ENCODE measurements at places on chromosomes 12 and 14.
A peak's percentile ranks its signal among the peaks of the same experiment; 100 is the strongest.

DNA sequence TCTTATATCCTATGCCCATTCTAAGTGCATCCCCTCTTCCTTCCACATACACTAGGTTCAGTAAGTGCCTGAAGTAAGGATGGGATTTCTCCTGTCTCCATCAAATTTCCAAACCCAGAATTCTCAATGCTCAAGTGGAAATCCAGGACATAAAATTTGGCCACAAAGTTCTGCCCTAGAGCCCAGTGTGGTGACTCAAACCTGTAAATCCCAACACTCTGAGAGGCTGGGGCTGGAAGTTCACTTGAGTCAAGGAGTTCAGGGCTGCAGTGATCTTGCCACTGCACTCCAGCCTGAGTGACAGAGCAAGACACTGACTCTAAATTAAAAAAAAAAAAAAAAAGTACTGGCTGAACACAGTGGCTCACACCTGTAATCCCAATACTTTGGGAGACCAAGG lies 4.5 kb upstream of the ARF3 start:
- no peaks in the 10 kb centered on the region for H3K36me3 ChIP-seq
- DNase-seq: no peak
- no peak overlapping the region for H3K4me3 ChIP-seq

DNA sequence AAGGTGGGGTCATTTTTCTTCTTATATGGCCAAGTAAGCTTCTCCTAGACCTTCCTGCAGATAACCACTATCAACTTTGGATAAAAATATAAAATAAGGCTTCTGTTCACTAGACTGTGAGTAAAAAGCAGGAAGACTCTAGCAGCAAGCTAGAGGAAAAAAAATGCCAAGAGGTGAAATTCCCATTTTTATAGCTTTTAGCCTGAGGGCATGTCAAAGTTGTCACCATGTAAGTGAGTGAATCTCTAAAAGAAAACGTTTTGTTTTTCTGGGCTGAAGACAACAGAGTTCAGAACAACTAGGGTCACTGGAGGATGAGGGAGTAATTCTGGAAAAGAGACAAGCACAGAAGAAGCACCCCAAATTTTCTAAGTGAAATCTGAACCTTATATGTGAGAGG lies 143.9 kb upstream of the DIO3 start:
- H3K27ac ChIP-seq: no peak overlapping the region
- no peak overlapping the region for H3K4me3 ChIP-seq
- no peaks in the 10 kb centered on the region for H3K27me3 ChIP-seq
- H3K4me1 ChIP-seq: no peaks in the 10 kb centered on the region
- DNase-seq: no peak

GRCh38 chr14:101084436-101084826 lies 180.9 kb upstream of the RTL1 start:
- no peaks in the 10 kb centered on the region for H3K27me3 ChIP-seq
- no peaks in the 10 kb centered on the region for H3K4me1 ChIP-seq
- no peak overlapping the region for H3K4me3 ChIP-seq
- peak; percentile 5 for DNase-seq
- H3K27ac ChIP-seq: no peak overlapping the region
- H3K36me3 ChIP-seq: no peaks in the 10 kb centered on the region

GRCh38 chr12:124232654-124232987 lies 62.3 kb upstream of the RFLNA start:
- H3K27me3 ChIP-seq: peaks cover 14% of the 10 kb centered on the region
- no peaks in the 10 kb centered on the region for H3K36me3 ChIP-seq
- no peak overlapping the region for H3K4me3 ChIP-seq

DNA sequence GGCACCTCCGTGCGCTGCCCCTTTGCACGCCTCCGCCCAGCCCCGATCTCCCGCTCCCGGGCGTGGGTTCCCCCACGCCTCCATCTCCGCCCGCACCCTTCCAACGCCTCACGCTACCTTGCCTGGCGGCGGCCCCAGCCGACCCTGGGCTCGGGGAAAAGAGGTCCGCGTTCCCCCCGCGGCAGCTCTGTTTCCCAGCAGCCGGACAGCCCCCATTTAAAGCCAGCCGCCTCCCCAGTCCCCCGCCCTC lies at the start of gene PRIMA1:
Gene PRIMA1, minus strand, starts transcription at position 193 of the 250 bp plus-strand sequence. CDS start 767 bp downstream, outside the sequence.
- no peaks in the 10 kb centered on the region for H3K36me3 ChIP-seq
- no peaks in the 10 kb centered on the region for H3K27me3 ChIP-seq
- peaks cover 27% of the 10 kb centered on the region for H3K4me1 ChIP-seq

DNA sequence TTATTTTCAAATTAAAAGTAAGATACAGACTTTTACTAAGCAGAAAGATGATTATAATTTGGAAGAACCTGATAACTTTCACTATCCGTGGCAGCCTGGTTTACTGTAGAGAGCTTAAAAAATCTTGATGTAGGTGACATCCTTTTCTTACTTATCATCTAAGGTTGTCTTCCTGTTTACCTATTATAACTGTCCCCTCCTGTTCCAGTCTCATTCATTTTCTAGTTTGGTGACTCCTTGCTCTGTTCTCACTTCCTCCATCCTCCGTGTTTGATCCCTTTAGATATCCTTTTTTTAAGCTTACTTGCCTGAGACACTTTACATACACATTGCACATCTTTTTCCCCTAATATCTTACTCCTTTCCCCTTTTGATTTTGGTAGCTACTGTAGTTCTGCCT lies 27.5 kb downstream of the CCDC91 start:
- no peak overlapping the region for H3K27ac ChIP-seq
- peaks cover 7% of the 10 kb centered on the region for H3K4me1 ChIP-seq
- DNase-seq: no peak
- no peaks in the 10 kb centered on the region for H3K27me3 ChIP-seq

DNA sequence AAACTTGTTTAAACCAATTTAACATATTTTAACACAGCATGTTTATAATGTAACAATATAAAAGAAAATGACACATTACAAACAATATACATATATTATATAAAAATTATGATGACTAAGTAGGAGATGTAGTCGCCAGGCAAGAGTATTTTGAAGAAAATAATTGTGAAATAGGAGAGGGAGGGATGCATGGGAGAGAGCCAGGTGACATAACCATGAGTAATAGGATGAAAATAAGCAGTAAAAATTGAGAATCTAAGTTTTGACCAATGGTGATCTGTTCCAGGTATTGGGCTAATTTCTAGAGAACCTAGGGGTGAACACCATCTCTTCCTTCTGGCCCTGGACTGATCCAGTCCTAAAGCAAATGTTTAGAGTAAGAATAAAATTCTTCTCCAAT lies 315.2 kb upstream of the G2E3 start:
- H3K27me3 ChIP-seq: no peaks in the 10 kb centered on the region
- no peak for DNase-seq
- H3K36me3 ChIP-seq: no peaks in the 10 kb centered on the region
- no peaks in the 10 kb centered on the region for H3K4me1 ChIP-seq
- H3K4me3 ChIP-seq: no peak overlapping the region
- no peak overlapping the region for H3K27ac ChIP-seq

- no peaks in the 10 kb centered on the region for H3K36me3 ChIP-seq
- DNase-seq: no peak
- no peaks in the 10 kb centered on the region for H3K27me3 ChIP-seq
- no peak overlapping the region for H3K4me3 ChIP-seq
- H3K4me1 ChIP-seq: peaks cover 4% of the 10 kb centered on the region
Observed at GRCh38 chr14:59131938-59132795, 56.3 kb upstream of the DAAM1 start.

GRCh38 chr12:78096909-78097597 lies 266.4 kb downstream of the NAV3 start:
- H3K36me3 ChIP-seq: no peaks in the 10 kb centered on the region
- no peaks in the 10 kb centered on the region for H3K4me1 ChIP-seq
- no peak overlapping the region for H3K27ac ChIP-seq
- H3K4me3 ChIP-seq: no peak overlapping the region
- no peak for DNase-seq

- no peaks in the 10 kb centered on the region for H3K4me1 ChIP-seq
- no peak overlapping the region for H3K4me3 ChIP-seq
- no peaks in the 10 kb centered on the region for H3K36me3 ChIP-seq
- no peak overlapping the region for H3K27ac ChIP-seq
Observed at GRCh38 chr12:95529693-95530225, 21.5 kb downstream of the USP44 start.

GRCh38 chr12:49853671-49854070 lies 10.8 kb upstream of the BCDIN3D start:
- no peak for DNase-seq
- no peaks in the 10 kb centered on the region for H3K36me3 ChIP-seq
- no peak overlapping the region for H3K4me3 ChIP-seq
- peaks cover 19% of the 10 kb centered on the region for H3K27me3 ChIP-seq
- H3K27ac ChIP-seq: no peak overlapping the region
